Naive thymus-derived CD4-positive, alpha-beta T cell (primary cell): ENCODE measurements at places on chromosomes 11 and 22. TPM values are rescaled to one million over a fixed set of nuclear protein-coding genes. Genes with fewer than 3 reads are reported as not detected.

The KRTAP5-7 gene
- total RNA-seq = not detected in 2 replicates

The C11orf42 gene
- total RNA-seq = not detected

The MPZL3 gene
- total RNA-seq = 17.0 TPM

The OR52I2 gene
- not detected for total RNA-seq

The DAGLA gene
- 0.35 TPM for total RNA-seq

The LDHA gene
- total RNA-seq = 1,229 and 1,230 TPM in 2 replicates

The MUC5B gene
- total RNA-seq = not detected

The BRSK2 gene
- total RNA-seq = 0.27 TPM

The C11orf97 gene
- total RNA-seq = not detected

The OR10D3 gene
- not detected for total RNA-seq

The TBX1 gene
- total RNA-seq = not detected

The C2CD3 gene
- 39.6 and 40.7 TPM in 2 replicates for total RNA-seq

The OTUB1 gene
- total RNA-seq = 75.0 TPM

The MMP7 gene
- not detected for total RNA-seq

The CTNND1 gene
- 32.0 TPM for total RNA-seq

The H19 gene
- total RNA-seq = 0.44 TPM

The FAM180B gene
- 0.21 TPM for total RNA-seq

The SLC25A17 gene
- total RNA-seq = 8.2 TPM

The UCP3 gene
- 3.8 TPM in 2 replicates for total RNA-seq

The ANKRD42 gene
- 2.2 and 3.1 TPM in 2 replicates for total RNA-seq

The TNNI2 gene
- total RNA-seq = not detected

The CRYAB gene
- not detected for total RNA-seq

The RAB39A gene
- not detected for total RNA-seq

The APOL5 gene
- total RNA-seq = not detected

The ACTN3 gene
- not detected in 2 replicates for total RNA-seq

The SLC25A45 gene
- 24.8 TPM for total RNA-seq

The DGCR2 gene
- 44.4 TPM for total RNA-seq

The CHRNA10 gene
- total RNA-seq = 2.5 and 3.4 TPM in 2 replicates

The HMGXB4 gene
- total RNA-seq = 39.1 TPM

The GSTT2 gene
- total RNA-seq = not detected

The USP35 gene
- 16.9 TPM for total RNA-seq
